ENCODE measurements at places on chromosomes 2 and 18.

DNA sequence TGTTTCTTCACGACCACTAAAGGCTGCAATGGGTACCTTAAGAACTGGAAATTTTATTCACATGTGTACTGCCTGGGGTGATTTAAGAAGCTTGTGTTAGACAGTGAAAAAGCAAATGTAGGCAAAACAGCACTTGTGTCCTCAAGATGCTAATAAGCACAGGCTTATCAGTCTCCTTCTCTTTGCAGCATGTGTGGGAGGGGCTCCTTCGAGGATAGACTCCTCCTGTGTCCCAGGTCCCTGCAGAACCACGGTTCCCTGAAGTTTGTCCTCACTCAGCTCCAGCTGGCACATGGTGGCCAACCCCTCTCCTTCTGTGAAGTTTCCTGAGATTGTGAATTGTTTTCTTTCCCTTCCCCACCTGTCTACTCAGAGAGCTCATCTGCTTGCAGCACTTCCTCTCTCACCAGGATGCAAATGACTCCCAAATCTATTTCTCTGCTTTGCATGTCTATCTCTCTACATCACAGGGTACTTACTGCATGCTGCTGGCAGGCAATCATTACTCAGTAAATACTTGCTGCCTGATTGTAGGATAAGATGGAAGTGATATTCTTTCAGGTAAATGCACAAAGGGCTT, 589.6 kb upstream of the KLHL29 start:
- H3K4me1 ChIP-seq = no peaks in the 10 kb centered on the region
- H3K27me3 ChIP-seq = no peaks in the 10 kb centered on the region
- no peak overlapping the region for H3K4me3 ChIP-seq
- DNase-seq = no peak

DNA sequence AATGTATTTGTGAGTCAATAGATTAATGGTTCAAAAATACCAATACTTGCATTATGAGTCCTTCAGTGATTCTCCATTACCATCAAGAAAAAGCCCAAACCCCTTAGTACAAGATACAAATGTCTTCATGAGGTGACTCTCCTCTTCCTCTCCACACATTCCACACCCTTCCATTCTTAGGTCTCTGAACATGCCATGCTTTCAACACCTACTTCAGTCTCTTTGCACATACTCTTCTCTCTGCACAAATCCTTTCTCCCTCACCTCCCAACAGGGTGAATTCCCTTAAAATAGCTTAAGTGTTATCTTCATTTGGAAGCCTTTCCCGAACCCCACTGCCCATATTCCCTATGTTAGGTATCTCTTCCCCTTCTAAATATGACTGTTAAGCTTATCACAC, 131.9 kb downstream of the ERBB4 start:
- H3K36me3 ChIP-seq = no peaks in the 10 kb centered on the region
- no peak overlapping the region for H3K4me3 ChIP-seq
- no peak for DNase-seq
- H3K27me3 ChIP-seq = no peaks in the 10 kb centered on the region
- no peaks in the 10 kb centered on the region for H3K4me1 ChIP-seq
- H3K27ac ChIP-seq = no peak overlapping the region

DNA sequence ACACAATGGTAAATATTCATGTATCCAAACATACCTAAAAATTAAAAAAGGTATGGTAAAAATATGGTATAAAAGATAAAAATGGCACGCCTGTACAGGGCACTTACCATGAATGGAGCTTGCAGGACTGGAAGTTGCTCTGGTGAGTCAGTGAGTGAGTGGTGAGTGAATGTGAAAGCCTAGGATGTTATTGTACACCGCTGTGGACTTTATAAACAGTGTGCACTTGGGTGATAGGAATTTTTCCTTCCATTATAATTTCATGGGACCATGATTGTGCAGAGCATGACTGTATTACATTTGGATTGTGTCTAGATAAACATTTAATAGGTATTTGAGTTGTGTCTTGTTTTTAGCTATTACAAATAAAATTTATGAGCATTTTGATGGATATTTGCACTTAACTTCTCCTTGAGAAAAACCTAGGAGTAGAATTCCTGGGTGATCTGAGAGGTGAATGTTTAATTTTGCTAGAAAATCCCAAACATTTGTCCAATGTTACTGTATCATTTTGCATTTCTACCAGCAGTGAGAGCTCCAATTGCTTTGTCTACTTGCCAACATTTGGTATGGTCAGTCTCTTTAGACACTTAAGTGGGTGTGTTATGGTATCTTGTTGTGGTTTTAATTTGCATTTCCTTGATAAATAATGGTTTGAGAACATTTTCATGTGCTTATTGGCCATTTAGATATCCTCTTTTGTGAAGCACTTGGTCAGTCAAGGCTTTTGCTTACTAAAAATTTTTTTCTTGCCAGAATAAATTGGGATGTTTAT, 81.7 kb downstream of the BCL2L11 start:
- no peaks in the 10 kb centered on the region for H3K4me1 ChIP-seq
- H3K36me3 ChIP-seq = no peaks in the 10 kb centered on the region
- H3K27me3 ChIP-seq = no peaks in the 10 kb centered on the region
- no peak for DNase-seq
- H3K27ac ChIP-seq = no peak overlapping the region

DNA sequence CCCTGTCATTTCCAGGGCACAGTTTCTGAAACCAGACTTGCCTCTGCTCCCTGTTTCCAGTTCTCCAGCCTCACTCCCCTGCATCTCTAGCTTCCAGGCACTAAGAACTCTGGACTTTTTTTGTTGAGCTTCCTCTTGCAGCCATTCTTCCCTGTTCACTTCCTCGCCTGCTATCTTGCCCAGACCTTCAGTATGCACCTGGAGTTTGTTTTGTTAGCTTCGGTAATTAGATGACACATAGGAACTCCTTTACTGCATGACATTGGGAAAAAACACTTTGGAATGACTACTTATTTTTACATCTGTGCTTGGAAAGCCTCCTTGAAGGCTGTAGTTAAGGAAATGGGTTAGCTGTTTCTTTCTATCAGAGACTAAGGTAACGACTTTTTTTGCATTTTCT, 35.2 kb downstream of the OTOF start:
- no peak overlapping the region for H3K4me3 ChIP-seq
- H3K27ac ChIP-seq = no peak overlapping the region
- no peaks in the 10 kb centered on the region for H3K4me1 ChIP-seq
- DNase-seq = no peak
- no peaks in the 10 kb centered on the region for H3K27me3 ChIP-seq

GRCh38 chr18:68800075-68800474, 2.2 kb downstream of the CCDC102B start:
- no peak for DNase-seq
- H3K4me1 ChIP-seq = no peaks in the 10 kb centered on the region
- no peaks in the 10 kb centered on the region for H3K36me3 ChIP-seq
- no peak overlapping the region for H3K27ac ChIP-seq
- no peak overlapping the region for H3K4me3 ChIP-seq
- H3K27me3 ChIP-seq = no peaks in the 10 kb centered on the region

Data from effector memory CD4-positive, alpha-beta T cell (primary cell).